ACHN (cell line): ENCODE measurements at places on chromosomes 2 and 18.

DNA sequence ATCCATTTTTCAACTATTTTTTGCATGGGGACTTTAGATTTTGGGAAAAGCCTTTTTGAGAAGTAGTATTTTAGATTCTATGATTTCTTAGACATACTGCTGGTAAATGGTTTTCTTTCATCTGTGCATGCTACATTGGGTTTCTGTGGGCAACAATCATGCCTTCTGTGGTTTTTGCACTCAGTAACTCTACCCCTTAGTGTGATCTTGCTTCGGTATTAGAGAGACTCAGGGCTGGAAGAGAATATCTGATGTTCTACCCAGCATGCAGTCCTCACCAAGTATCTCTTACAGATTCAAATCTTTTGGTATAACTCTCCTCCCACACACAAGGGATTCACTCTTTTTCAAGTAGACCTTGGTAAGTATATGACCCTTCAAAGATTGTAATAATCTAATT, 183.0 kb downstream of the PMAIP1 start:
- no peak for DNase-seq

GRCh38 chr2:221423210-221423804, 148.8 kb downstream of the EPHA4 start:
- no peak for DNase-seq

DNA sequence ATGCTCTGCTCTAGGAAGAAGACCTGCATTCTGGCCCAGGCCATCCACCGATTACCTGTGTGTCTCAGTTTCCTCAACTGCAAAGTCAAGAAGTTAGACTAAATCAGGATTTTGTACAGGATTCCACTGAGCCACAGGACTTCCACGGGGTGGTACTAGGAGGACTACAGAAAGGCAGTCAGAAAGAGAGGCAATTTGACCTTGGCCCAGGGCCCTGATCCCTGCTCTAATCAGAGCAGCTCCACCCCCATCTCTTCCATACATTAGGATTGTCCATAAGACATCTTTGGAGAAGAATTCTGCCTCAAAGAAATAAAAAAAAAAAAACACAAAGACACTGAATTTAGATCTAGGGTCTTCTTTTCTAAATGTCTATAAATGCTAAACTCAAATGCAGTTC, 52.8 kb upstream of the TSPYL6 start:
- DNase-seq = no peak

- no peak for DNase-seq
Measured at GRCh38 chr2:27381577-27382181, 1.1 kb upstream of the ZNF513 start.

GRCh38 chr18:41532344-41533086, 422.5 kb upstream of the PIK3C3 start:
- DNase-seq = peak; percentile 2

GRCh38 chr2:199527071-199527470, 69.3 kb upstream of the SATB2 start:
- no peak for DNase-seq

DNA sequence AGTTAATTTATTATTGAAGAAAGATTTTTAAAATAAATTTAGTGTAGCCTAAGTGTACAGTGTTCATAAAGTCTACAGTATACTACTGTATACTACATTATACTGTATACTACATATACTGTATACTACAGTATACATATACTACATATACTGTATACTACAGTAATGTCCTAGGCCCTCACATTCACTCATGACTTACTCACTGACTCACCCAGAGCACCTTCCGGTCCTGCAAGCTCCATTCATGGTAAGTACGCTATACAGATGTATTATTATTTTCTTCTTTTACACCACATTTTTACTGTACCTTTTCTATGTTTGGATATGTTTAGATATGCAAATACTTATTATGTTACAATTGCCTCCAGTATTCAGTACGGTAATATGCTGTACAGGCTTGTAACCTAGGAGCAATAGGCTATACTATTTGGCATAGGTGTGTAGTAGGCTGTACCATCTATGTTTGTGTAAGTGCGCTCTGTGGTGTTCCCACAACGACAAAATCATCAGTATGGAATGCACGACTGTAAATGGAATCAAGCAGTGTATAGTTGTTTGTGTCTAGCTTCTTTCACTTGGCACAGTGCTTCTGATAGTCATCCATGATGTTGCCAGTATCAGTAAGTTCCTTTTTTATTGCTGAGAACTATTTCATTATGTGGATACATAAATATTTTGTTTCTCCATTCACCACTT, 245.7 kb downstream of the MTX2 start:
- no peak for DNase-seq

- peak; percentile 35 for DNase-seq
Measured at GRCh38 chr2:191049728-191050639, 36.0 kb upstream of the STAT1 start.

DNA sequence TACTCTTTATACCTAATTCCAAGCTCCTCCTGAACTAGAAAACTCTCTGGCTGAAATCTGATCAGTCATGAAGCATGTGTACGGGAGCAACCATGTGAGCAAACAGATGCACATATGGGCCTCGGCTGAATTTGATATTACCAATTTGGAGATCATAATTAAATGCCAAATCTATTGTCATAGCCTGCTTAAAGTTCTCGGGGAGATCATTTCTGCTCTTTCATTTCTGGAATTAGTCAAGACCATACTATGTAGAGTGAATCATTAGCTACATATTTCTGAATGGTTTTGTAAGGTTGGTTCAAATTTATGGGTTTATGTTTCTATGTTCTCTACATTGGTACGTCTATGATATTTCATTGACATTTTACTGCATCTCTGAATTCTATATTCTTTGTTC, 205.5 kb downstream of the UBE2E3 start:
- DNase-seq = no peak

GRCh38 chr2:17911491-17912260, 33.2 kb downstream of the KCNS3 start:
- DNase-seq = no peak

GRCh38 chr2:236965021-236965840, 120.5 kb upstream of the COPS8 start:
- DNase-seq = no peak

GRCh38 chr2:145626301-145626700, 1106.4 kb upstream of the ZEB2 start:
- no peak for DNase-seq

DNA sequence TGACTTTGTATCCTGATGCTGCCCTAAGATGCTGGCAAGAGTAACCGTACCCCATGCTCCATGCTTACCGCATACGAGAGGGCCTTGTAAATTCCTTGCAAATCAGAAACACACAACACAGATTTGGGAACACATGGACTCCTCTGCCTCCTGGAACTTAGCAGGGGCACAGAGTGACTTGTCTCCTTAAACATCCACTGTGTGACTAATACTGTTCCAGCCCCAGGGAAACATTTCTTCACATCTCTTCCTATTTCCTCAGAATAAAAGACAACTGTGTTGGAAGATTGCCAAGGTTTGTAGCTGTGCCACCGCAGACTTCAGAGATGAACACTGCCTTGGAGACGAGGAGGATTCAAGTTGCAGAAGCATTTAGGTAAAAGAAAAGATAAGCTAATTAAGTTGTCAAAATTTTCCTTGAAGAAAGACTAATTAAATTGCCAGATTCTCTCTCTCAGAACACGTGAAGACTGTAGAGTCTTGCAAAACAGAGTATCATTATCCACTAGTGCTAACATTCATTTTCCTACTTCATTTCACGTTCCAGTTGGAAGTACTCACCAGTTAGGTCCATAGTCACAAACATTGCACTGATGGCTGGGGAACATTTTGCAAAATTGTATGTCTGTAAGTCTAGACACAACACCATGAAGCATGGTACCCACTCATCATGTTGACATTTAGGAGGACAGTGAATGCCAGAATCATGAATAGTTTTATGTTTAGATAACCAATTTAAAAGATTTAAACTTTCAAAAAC, 188.8 kb downstream of the TSN start:
- DNase-seq = no peak

DNA sequence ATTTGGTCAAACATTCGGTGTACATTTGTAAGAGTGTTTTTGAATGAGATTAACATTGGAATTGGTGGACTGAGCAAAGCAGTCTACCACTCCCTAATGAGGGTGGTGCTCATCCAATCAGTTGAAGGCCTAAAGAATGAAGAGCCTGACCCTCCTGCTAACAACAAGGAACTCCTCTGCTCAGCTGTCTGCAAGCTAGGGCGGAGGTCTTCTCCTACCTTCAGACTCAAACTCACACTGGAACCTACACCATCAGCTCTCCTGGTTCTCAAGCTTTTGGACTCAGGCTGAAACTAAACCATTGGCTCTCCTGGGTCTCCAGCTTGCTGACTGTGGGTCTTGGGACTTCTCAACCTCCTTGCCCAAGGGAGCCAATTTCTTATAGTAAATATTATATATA, 55.5 kb upstream of the NPAS2 start:
- DNase-seq = no peak

DNA sequence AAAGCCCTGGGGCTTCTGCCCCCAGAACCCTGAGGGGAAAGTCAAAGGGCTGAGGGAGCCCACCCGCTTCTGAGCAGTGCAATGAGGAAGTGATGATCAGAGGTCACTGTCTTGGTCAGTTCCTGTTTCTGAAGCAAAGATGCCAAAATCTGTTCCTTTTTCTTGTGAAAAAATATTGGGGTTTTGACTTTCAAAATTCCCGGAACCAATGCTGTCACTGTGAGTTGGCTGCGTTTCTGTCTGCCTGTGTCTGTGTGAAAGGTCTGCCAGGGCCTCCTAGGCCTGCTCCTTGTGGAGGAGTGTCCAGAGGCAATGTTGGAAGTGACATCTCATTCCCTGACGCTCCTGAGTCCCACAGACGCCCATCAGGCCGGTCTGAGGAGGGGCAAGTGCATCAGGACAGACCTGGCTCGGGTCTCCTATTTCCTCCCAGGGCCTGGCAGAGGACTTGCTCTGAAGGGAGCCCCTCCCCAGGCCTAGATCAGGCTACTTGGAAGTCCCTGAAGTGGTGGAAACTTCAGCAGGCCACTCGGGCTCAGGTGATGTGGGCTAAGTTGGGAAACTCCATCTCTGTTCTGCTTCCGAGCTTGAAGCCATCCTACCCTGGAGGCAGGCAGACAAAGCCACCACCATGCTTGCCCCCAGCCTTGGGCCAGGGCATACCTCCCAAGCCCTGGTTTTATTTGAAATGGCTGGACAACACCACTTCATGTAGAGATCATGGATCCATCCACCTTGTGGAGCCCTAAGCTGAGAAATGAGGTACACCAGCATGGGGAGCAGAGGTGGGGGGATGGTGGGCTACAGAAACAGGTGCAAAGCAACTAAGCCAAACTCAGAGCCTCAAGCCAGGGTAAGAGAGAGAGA, 51.0 kb downstream of the PKDCC start:
- DNase-seq = no peak

DNA sequence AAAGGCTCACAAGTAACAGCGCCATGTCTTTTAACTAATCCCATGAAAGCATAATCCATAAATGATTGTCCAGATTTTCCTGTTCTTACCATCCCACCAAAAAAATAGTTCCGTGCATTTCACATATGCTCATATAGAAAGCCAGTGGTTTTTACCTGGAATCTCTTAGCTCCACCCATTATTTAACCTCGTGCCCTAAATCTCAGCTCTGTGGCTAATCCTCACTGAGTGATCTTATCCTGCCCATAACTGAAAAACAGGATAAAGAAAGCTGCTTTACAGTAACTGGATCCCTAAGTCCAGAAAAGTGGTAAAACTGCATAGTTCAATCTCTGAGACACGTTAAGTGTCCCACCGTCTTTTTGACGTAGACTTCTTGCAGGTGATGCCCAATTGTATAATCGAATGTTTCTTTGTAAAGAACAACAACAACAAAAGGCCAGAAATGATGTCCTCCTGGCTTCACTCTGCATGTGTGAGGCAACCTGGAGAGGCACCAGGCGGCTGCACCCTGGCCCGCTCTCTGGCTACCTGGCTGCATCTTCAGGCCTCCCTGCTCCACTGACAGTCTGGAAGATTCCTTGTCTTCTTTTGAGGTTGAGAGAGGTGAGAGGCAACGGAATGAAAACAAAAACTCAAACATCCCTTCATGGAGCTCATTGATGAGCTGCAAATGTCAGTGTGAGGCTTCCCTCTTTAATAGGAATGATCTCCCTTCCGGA, 38.6 kb downstream of the FEZ2 start:
- no peak for DNase-seq

- no peak for DNase-seq
Measured at GRCh38 chr2:208437755-208438154, 31.2 kb downstream of the PTH2R start.

GRCh38 chr2:172461591-172462372, 34.4 kb downstream of the ITGA6 start:
- DNase-seq = peak; percentile 64

- no peak for DNase-seq
Measured at GRCh38 chr2:26529406-26530239, 51.7 kb upstream of the OTOF start.

- DNase-seq = no peak
Measured at GRCh38 chr18:10300739-10301138, 153.7 kb upstream of the APCDD1 start.

DNA sequence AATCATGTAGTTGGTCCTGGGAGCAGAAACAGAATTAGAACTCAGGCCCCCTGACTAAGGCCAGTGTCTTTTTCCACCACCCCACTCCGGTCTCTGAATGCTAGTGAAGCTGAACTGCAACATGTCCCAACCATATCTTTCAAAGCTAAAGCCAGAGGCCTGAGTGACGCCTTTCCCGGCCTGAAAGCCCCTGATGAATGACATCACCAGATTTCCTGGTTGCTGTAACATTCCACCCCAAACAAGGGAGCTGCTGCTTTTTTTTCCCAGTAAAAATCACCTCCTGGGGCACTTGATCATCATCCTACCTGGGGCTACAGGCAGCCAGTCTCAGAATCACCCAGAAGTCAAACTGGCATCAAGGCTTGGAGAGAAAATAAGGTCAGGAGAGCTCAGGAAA, 162.7 kb downstream of the ARL4C start:
- DNase-seq = peak; percentile 7

- DNase-seq = no peak
Measured at GRCh38 chr2:99382143-99382542, 45.0 kb downstream of the EIF5B start.

DNA sequence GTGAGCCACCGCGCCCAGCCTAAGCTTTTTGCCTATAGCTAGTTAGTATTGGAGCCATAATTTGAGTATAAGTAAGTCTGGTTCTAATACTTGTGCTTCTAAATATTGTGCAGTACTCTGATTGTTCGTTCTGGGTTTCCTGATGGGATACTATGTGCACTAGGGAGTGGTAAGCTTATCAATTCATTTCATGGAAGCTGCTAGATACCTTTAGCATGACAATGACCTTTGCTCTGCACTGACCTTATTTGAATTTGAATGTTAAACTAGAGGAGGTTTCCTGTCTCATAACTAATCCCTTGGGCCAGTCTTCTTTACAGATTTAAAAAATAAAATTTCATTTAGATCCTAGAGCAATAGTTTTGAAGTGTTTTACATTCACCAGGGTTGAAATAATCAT, 125.1 kb downstream of the GPD2 start:
- DNase-seq = no peak

DNA sequence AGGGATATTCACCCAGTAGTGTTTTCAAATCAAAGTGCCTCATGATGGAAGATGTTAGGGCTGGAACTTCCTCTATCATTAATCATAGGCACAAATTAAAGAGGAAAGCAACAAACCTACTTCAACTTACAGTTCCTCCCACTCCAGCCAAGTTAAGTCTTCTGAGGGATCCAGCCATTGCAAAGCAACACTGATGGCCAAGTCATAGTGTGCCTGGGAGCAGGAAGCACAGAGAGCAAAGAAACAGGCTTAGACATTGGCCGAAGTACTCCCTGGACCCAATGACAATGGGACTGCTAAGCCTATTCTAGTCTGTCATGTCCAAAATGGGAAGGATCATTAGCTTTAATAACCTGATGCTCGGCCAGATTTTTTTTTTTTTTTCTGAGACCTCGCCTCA, 7.0 kb downstream of the C2orf80 start:
- DNase-seq = no peak
